ENCODE measurements at places on chromosomes 2 and 18. TPM values are rescaled to one million over a fixed set of nuclear protein-coding genes. Genes with fewer than 3 reads are reported as not detected.

- DNase-seq: peak; percentile 55
These were observed 650.1 kb downstream of the SLC4A3 start for GRCh38 chr2:220277445-220277975.

DNA sequence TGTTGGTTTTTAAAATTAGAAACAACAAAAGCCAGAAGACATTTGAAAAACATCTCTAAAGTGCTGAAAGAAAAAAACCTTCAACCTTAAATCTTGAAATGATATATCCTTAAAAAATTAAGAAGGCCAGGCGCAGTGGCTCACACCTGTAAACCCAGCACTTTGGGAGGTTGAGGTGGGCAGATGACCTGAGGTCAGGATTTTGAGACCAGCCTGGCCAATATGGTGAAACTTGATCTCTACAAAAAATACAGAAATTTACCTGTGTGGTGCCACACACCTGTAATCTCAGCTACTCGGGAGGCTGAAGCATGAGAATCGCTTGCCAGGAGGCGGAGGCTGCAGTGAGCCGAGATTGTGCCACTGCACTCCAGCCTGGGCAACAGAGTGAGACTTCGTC, 87.7 kb upstream of the SIX2 start:
- DNase-seq: no peak

- DNase-seq: no peak
These were observed 8.3 kb upstream of the POMC start for GRCh38 chr2:25176541-25177181.

- DNase-seq: no peak
These were observed 64.8 kb upstream of the GALNT5 start for GRCh38 chr2:157192445-157193423.

DNA sequence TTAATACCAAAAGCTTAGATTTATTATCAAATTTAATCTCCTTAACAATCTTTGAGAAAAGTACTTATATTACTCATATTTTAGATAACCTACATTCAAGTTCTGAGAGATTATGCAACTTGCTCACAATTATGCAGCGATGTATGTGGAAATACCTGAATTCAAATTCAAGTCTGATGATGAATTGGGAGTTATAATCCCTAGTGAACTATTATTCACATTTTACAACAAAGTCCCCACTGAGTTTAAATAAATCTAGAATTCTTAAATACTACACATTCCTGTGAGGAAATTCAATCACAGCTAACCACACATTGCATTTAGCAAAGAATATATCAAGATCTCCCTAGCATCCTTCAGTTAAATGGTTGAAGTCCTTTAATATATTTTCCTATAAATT, 278.4 kb downstream of the NOL4 start:
- no peak for DNase-seq

- no peak for DNase-seq
These were observed 1.3 kb downstream of the DCDC2C start for GRCh38 chr2:3704692-3705091.

DNA sequence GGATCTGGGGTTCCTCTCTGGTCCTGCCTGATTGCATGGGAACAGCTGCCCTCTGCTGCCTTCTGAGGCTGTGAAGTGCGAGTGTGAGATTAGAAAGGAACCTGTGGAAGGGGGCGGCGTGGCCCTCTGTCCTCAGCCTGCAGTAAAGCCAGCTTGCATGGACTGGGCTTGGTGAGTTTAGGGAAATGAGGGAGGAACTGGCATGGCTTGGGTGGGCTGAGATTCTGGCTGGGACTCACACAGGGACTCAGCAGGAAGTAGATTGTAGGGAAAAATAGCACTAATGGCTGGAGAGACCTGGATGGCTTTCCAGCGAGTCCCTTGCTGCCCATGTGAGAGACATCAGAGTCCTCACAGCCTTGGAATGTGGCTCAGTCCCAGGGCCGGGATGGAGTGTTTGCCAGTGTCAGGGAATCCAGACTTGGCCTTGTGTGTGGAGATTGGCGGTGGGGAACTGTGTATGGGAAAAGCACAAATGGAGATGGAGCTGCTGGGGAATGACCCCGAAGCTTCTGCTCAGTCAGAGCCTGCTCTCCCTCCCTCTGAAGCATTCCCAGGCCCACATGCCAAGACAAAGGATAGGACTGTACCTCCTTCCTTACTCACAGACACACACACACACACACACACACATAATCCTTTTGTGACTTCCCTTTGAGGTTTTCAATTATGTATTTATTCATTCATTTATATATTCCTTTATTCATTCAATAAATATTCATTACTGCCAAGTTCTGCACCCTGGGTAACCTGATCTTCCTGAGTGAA, 115.4 kb downstream of the ACAA2 start:
- no peak for DNase-seq

DNA sequence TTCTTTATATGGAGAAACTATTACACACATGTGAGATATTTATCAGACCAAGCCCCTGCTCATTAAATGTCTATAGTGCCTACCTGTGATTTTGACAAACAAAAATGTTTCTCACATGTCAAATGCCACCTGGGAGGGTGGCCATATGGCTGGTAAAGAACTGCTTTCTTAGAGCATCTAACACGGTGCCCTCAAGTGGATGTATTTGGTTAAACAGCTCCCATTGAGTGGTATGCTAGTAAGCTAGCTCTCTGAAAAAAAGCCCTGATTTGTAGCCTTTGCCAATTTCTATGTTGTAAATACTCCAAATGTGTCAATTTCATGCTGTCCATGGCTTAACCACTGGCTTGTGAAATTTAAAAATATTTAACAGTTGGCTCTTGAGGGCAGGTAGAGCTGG, 94.6 kb downstream of the PMAIP1 start:
- no peak for DNase-seq

DNA sequence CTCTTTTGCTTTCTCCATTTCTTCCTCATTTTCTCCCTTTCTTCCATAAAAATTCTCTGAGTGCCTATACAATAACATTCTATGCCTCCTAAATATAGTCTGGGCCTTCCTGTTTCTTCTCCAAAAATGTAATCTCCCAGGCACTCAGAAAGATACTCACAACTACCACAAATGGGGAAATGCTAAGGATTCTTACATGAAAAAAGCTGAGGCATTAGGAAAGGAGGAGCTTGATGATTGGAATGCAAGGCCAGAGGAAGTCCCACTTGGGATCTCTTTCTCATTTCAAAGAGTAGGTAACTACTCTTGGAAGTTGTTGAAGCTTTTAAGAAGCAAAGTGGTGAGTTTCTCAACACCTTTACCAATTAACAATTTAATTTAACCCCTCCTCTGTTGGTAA, 3.4 kb downstream of the VSNL1 start:
- DNase-seq: no peak

GRCh38 chr2:140718999-140719398, 1411.8 kb downstream of the LRP1B start:
- DNase-seq: no peak

DNA sequence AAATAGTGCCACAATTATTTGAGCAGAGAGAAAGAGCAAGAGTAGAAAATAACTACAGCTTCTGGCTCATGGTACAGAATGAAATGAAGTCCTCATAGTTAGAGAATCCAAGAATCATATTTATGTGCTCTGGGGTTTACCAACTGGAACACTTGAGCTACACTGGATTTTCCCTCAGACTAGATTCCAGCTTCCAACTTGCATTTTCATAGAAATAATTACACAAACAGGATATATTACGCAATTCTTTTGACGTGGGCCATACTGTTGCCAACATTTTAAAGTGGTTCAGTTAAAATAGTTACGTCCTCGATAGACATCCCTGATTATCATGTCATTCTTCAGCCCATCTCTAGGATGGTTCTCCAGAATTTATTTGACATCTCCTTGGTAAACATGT, 129.2 kb downstream of the ETAA1 start:
- no peak for DNase-seq

DNA sequence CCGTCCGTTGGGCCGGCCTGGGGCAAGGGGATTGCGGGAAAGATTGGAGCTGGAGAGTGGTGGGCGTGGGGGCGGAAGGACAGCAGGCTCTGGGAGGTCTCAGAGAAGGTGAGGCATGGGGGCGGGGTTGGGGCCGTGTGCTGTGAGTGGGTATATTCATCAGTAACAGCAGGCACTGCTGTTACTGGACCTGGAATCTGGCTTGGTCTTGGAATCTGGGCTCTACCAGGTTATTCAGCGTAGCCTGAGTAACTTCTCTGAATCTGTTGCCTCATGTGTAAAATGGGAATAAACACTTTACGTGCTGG, 435 bp downstream of the RNF181 start:
- no peak for DNase-seq

DNA sequence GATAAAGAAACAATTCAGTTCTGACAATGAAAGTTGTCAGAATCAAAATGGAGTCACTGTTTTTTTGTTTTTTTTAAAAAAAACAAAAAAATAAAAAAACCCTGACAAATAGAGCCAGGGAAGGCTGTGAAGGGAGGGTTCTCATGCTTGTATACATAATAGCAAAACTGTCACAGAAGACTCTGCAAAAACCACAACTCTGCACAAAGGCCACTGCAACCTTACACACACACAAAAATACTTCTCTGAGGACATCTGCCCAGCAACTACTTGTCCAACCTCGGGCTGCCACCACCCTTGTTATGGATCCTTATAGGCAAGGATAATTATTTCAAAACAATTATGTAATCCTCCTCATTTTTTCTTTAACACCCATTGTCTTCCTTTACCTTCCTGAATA, 41.9 kb upstream of the C2orf66 start:
- DNase-seq: no peak

GRCh38 chr2:178306352-178307073, 112.2 kb downstream of the OSBPL6 start:
- no peak for DNase-seq

- no peak for DNase-seq
These were observed 102.0 kb downstream of the EXOC6B start for GRCh38 chr2:72723769-72724370.

- no peak for DNase-seq
These were observed 43.2 kb upstream of the ITPRID2 start for GRCh38 chr2:181848261-181848886.

DNA sequence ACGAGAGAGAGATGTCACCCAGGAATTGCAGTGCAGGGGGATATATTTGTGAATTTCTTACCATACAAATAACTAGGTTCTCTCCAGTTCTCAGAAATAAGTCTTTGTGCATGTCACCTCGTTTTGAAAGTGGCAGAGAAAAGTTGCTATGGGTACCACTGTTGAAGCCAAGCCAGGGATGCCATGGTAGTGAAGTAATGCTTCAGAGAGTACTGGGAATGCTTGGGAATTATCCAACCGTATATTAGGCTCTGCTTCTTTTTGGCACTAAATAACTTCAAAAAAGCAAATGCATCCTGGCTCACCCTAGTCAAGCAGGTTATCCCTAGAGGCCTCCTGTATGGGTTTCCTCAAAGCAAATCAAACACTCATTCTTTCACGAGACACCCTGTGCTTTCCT, 50.7 kb upstream of the DDX18 start:
- no peak for DNase-seq

- no peak for DNase-seq
These were observed 94.3 kb downstream of the ADCYAP1 start for GRCh38 chr18:998936-999335.

DNA sequence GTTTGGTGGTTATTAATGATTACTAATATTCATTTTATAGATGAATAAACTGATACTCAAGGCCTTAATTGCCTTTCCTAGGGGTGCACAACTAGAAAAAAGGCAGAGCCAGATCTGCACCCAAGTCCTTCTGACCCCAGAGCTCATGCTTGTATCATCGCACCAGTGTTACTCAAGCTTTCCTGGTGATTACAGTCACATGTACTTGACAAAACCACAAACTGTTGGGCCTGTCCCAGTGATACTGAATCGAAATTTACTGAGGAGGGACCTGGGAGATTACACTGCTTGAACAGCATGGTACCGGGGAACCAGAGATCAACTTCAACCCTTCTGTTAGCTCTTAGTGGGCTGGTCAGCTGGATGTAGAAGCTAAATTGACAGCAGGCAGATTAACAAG, 33.7 kb downstream of the FASTKD2 start:
- DNase-seq: no peak

GRCh38 chr2:126825316-126825715, 73.4 kb upstream of the TEX51 start:
- DNase-seq: no peak

- no peak for DNase-seq
These were observed 71.1 kb downstream of the CIB4 start for GRCh38 chr2:26570083-26570430.

DNA sequence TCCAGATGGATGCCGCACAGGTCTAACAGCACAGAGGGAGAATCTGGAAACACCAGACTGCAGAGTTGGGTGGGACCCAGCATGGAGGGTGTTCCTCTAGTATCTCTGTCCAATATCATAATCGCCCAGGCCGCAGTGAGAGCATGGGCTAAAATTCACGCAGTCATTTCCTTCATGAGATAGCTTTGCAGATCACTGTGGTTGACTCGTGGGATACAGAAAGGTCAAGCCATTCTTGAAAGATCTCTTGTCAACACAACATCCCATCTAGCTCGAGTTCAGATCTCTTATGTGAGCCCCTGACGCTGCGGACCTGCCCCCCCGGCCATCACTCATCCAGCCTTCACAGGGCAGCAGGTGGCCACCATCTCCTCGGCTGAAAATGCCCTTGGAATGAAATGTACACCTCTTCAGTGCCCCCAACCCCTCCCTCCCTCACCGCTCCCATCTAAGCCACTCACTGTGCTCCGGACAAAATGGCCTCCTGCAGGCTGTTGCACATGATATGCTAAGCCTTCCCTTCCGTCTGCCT, 45.9 kb downstream of the FOSL2 start:
- DNase-seq: no peak

GRCh38 chr2:187994464-187995331, 297.0 kb upstream of the GULP1 start:
- DNase-seq: no peak

DNA sequence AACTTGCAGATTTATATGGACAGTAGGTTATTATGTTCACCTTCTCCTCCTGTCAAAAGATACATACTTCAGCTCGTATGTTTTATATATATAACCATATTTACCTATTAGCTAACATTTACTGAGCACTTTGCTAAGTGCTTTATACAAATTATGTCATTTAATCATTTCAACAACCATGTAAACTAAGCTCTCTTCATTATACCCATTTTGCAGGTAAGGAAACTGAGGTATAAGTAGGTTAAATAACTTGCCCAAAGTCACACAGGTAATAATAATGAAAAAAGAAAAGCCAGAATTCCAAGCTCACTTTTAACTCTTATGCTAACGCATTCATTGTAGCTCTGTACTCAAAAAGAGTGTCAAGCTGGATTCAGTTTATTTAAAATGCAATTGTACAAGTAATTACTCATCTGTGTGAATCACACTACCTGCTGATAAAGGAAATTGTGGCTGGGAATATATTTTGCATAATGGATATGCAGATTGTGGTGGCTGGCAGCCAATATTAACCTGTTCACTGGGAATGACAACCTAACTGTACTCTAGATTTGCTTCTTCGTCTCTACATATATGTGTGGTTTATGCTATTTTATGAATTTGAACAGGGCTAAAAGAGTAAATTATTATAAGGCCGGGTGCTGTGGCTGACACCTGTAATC, 20.6 kb downstream of the SLC16A14 start:
- no peak for DNase-seq

The ATP6V1C2 gene
- total RNA-seq: not detected

The KCNJ13 gene
- total RNA-seq: not detected

The LTBP1 gene
- 786 TPM for total RNA-seq

The WNT10A gene
- total RNA-seq: not detected

The DYNC1I2 gene
- total RNA-seq: 122 TPM

The TCF23 gene
- not detected for total RNA-seq

The SMAD7 gene
- 107 TPM for total RNA-seq

The ALLC gene
- not detected for total RNA-seq

The NAT8 gene
- total RNA-seq: not detected

All from thoracic aorta (tissue), 2 donors.